Vagina (tissue), 2 donors: ENCODE measurements at places on chromosomes 16 and 17. TPM values are rescaled to one million over a fixed set of nuclear protein-coding genes. Genes with fewer than 3 reads are reported as not detected.

HBA2 gene
- total RNA-seq, result 697 TPM

DNA sequence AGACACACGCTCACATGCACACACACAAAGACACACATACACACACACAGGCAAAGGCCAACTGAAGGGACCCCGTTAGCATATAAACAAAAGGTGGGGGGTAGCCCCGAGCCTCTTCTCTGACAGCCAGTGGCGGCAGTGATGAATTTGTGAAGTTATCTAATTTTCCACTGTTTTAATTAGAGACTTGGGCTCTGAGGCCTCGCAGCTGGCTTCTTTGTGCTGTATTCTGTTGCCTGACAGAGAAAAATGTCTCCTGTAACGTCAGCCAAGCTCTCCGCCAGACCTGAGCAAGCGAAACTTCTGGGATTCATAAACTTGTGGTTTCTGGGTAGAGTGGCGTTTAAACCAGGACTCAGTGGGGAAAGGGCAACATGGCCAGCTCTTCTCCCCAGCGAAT, 113.9 kb upstream of the FOXF1 start:
- H3K27ac ChIP-seq, result peak overlapping the region; percentile 74
- no peak for DNase-seq
- peaks cover 33% of the 10 kb centered on the region for H3K4me1 ChIP-seq
- no peaks in the 10 kb centered on the region for H3K27me3 ChIP-seq
- H3K4me3 ChIP-seq, result no peak overlapping the region

GRCh38 chr17:82937411-82938371, 97.9 kb upstream of the ZNF750 start:
- H3K27ac ChIP-seq, result no peak overlapping the region
- no peaks in the 10 kb centered on the region for H3K27me3 ChIP-seq
- no peaks in the 10 kb centered on the region for H3K4me1 ChIP-seq
- DNase-seq, result no peak
- H3K36me3 ChIP-seq, result peaks cover 81% of the 10 kb centered on the region

DNA sequence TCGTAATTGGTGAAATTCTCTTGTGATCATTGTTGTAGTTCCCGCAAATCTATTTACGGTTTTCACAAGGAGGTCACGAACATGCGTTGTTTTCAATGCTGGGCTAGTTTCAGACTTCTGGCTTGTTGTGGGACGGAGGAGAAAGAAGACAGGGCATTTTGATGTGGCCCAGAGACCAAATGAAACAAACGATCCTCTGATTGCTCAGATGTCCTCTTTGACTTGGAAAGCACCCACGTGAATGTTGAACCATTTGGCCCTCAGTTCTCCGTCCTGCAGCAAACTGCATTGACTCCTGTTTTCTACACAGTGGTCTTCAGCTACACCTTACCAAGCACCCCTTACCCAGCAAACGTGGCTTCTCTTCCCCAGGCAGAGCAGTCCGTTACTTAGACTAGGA, 391.0 kb downstream of the WWOX start:
- H3K27ac ChIP-seq, result no peak overlapping the region
- no peaks in the 10 kb centered on the region for H3K36me3 ChIP-seq
- no peak for DNase-seq
- H3K4me1 ChIP-seq, result no peaks in the 10 kb centered on the region
- H3K27me3 ChIP-seq, result no peaks in the 10 kb centered on the region
- H3K4me3 ChIP-seq, result no peak overlapping the region

- no peaks in the 10 kb centered on the region for H3K27me3 ChIP-seq
- H3K36me3 ChIP-seq, result no peaks in the 10 kb centered on the region
- H3K27ac ChIP-seq, result no peak overlapping the region
- H3K4me3 ChIP-seq, result no peak overlapping the region
- no peaks in the 10 kb centered on the region for H3K4me1 ChIP-seq
- peak; percentile 76 for DNase-seq
Observed at GRCh38 chr17:16943032-16943352, 28.9 kb downstream of the TNFRSF13B start.
